ENCODE measurements at places on chromosomes 2 and 18.

DNA sequence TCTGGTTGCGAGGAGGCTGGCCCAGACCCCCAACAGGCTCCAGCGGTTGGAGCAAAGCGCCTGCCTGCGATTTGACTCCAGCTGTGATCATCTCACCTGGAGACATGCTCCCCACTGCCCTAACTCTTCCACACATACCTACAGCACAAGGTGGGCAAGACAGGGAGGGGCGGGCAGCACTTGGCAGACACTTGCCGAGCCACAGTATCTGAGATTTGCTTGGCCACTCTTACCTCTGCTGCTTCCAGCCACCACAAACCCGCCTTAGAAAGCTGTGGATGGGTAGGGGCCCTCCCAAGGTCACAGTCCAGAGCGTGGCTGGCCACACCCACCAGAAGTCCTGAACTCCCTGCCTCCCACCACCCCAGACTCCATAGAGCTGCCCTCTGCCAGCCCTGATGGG lies 8.2 kb downstream of the CYP26B1 start:
- DNase-seq, result no peak

DNA sequence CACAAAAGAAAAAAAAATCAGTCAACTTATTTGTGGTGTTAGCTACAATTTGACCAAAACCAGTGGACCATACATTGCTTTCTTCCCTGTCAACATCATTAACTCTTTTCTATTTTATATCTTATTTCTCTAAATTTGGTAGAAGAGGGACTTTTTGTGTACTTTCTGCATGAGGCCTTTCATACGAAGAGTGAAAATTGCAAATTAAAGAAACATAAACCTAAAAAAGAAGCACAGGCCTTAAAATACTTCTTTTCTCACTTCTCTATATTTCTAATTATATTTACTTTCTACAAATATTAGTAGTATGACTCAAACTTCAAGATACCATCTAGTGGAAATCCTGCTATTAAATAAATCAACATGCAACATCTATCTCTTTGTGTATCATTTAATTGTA lies 1073.4 kb upstream of the ZEB2 start:
- no peak for DNase-seq

GRCh38 chr2:31318361-31319336 lies 84.7 kb downstream of the EHD3 start:
- peak; percentile 76 for DNase-seq

DNA sequence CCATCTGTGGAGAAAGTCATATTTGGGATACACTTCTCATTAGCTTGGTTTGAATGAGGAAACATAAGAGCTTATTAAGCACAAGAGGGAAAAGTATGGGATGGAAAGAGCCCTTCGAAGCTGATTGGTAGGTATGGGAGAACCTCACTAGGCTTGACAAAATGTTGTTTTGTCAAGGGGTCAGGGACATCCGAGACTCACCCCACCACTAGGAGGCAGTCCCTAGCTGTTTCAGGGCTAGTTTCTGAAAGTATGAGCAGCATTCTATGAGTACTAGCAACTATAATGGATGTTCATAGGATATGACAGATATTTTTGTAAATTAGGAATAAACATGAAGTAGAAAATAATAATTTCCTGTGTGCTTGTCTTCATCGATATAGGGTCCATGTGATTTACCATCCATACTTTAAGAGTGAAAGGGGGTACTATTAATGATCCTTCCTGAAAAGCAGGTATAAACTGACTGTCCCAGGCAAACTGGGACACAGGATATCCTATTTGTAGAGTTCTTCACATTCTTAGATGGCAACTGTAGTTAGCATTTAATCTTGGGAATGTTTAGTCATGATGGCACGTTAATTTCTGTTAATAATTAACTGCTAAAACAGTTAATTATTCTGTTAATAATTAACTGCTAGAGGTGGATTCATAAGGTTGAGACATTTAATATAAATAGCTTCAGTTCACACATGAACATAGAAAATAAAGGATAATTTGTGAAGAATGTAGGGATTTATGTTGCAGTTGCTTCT lies 28.4 kb downstream of the OTX1 start:
- DNase-seq, result no peak

DNA sequence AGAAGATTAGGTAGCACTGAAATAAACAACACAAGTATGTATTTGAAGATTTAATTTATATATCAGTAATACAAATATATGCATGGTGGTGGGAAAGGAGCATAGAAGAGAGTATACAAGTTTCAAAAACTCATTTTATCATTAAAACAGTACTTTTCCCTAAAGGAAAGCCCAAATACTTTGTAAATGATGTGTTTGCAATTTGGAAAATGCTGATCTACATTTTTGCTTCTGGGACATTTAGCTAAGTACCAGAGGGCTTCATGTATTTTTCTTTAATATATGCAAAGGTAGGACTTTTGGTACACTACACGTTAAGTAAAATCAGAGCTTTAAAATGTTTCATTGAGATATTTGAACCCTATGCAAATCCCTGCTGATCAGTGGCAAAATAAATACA lies 1624.2 kb downstream of the SUCLG1 start:
- no peak for DNase-seq

DNA sequence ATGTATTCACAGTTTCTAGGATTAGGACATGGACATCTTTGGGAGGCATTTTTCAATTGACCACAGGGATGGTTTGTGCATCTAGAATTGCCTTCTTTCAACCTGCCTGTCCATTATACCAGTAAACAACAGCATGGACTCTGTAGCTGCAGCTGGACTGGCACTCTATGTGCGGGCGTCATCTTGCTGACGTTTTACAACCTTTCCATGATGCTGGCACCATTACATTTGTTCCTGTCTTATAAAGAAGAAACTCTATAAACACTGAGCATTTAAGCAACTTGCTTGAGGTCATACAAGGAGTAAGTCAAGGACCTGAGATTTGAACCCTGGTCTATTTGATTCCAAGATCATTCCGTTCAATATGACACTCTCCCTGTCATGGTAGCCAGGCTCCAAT lies 25.4 kb upstream of the IGFBP5 start:
- DNase-seq, result no peak

DNA sequence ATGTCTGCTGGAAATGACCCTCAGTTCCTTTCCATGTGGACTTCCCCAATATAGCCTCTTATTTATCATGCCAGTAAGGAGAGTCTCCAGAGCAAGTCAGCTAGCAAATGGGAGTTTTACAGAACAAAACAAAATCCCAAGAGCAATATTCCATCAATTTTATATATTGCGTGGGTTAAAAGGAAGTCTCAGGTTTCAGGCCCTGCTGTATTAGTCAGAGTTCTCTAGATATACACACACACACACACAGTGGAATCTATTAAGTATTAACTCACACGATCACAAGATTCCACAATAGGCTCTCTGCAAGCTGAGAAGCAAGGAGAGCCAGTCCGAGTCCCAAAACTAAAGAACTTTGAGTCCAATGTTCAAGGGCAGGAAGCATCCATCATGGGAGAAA lies 102.8 kb upstream of the MAP2 start:
- DNase-seq, result no peak

- DNase-seq, result no peak
Observed at GRCh38 chr2:150379166-150379565, 108.3 kb downstream of the RND3 start.

GRCh38 chr2:133143645-133144044 lies 424.6 kb downstream of the NCKAP5 start:
- DNase-seq, result no peak

GRCh38 chr2:1557467-1557820 lies 144.2 kb downstream of the TPO start:
- DNase-seq, result no peak

DNA sequence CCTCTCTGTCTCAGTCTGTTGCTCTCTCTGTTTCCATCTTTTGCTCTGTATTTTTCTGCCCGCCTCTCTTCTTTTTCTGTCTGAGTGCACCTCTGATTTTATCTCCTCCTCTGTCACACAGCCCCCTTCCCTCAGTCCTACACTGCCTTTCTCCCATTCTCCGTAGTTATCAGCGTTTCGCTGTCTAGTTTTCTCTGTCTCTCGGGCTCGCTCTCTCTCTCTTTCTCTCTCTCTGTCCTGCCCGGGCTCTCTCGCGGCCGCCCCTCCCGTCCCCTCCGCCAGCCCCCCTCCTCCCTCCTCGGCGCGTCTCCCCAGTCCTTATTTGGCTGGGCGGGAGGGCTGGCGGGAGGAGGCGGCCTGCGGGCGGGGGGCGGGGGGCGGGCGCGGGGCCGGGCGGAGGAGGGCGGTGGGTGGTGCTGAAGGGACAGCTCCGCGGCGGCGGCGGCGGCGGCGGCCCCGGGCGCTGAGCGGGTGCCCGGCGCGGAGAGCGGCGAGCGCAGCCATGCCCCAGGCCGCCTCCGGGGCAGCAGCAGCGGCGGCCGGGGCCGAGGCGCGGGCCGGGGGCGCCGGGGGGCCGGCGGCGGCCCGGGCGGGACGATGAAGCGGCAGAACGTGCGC lies at the start of gene KCNK3:
TSS of gene KCNK3 (plus strand) at position 444 of the 618 bp plus-strand sequence. CDS start at position 598, 154 bp downstream.
- no peak for DNase-seq

GRCh38 chr2:160584972-160585494 lies 91.4 kb upstream of the RBMS1 start:
- no peak for DNase-seq

DNA sequence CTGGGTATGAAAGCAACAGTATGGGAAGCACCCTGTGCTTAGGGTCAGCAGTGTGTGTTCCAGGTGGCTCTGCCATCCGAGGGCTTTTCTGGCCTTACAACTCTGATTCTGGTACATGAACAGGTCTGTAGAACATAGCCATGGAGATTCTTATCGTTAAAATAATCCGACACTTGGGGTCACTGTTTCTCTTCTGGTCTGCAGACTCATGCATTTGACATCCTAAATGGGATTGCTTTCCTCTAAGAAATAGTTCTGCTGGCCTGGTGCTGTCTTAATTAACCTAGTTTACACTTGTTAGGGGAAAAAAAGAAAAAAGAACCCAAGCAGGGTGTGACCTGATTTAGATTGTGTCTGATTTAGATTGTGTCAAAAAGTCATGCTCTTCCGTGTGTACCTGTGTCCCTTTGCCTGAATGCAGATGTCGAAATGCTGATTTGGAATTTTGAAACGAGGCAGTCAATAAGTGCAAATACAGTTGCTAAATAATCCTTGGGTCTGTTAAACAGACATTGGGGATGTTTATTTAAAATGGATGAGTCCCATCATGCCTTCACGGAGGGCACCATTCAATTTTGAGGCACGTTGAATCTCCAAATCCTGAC lies 59.6 kb downstream of the TRPM8 start:
- DNase-seq, result no peak

GRCh38 chr2:62209427-62209991 lies 13.6 kb downstream of the B3GNT2 start:
- DNase-seq, result no peak

GRCh38 chr2:240565333-240566202 lies 2.7 kb upstream of the RNPEPL1 start:
- DNase-seq, result peak; percentile 78

DNA sequence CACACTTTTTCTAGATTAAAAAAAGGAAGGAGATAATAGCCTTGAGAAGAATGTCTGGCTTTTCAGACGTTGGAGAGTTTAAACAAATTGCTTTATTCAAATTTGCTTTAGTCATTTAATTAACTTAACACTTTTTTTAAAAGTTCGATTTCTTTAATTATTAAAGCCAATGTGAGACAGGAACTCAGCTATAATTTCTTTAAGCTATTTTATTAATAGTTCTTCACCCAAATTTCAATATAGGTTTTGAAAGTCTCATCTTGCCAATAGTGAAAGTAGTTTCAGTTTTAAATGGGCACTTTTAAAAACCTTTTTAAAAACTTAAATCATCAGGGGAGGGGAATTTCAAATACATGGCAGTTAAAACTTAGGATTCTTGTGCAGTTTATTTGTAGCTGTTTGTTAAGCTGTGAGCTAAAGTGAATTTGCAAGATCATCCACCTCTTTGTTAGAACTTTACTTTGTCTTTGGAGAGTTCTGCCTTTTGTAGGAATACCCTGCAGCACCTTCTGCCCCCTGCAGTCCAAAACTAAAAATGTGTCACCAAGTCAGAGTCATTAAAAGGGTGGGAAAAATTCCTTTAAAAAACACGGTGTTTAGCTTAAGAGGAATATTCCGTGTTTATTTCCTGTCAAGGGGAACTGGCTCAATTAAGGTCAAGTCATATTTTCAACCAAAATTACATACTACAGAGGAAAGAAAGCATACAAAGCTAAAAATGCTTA lies 4.6 kb downstream of the TGIF1 start:
- peak; percentile 33 for DNase-seq

DNA sequence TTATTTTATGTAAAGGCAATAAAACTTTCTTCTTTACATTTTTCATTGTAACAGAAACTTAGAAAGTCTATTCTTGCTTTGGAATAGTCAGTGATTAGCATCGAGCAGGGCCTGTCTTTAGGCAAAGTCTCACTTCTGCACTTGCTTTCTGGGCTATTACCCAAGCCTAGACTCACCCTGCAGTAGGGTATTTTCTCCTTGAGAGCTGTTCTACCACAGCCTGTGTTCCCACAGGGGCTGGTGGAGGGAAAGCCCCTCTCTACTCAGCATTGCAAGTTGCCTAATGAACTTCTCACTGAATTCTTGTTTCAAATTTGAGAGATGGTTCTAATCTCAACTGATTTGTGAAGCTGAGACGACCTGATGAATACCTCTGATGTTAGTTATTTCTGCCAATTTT lies 111.7 kb upstream of the KLHL14 start:
- no peak for DNase-seq

DNA sequence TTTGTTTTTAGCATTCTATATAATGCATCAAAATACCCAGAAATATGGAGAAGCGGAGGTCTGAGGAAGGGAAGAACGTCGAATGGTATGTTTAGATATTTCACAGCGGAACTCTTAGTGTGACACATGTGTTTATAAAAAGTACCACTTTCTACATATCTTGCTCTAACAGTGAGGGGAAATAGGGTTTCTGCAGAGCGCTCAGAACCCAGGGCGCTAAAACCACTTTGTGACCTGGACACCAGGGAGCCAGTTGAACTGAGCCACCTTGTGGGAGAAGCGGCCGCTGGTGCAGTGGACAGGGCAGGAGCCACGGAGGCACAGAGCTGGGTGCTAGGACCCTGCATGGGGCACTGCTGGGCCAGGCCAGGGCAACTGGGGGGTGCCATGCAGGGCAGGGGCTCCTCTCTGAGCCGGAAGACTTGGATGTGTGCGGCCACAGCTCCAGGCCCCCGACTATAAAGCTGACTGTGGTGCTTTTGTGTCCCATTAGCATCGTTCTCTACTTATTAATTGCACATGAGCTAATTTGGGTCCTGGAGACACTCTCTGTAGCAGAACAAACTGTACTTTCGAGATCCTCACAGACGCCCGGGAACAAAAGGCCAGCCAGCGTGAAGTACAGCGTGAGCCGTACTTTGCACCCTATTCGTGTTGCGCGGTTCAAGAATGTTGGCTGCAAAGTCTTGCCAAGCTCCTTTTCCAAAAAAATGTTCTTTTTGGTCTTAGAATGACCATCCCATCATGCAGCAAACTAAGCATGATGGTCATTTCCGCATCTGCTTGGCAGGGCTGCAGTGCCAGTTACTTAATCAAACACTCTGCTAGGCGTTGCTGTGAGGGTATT lies 151.9 kb upstream of the ALKAL2 start:
- no peak for DNase-seq

DNA sequence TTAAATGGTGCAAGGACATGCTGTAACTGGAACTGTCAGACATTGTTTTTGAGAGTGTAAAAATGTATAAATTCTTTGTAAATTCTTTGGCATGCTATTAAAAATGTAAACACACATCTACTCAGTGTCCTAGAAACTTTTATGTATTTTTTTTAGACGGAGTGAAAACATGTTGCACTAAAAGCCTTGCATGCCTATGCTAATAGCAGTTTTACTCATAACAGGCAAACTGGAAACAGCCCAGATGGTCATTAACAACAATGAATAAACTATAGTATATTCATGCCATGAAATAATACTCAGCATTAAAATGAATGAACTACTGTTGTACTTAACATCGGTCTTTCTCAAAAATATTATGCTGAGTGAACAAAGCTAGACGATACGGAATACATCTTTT lies 954.8 kb upstream of the DDX18 start:
- DNase-seq, result no peak

- DNase-seq, result peak; percentile 57
Observed at GRCh38 chr2:111624411-111625156, 259.4 kb downstream of the ANAPC1 start.
